Neural progenitor cell (in vitro differentiated cells): ENCODE measurements at places on chromosomes 4 and X.

- DNase-seq = no peak
Observed at GRCh38 chrX:40573763-40574162, 7.0 kb upstream of the ATP6AP2 start.

DNA sequence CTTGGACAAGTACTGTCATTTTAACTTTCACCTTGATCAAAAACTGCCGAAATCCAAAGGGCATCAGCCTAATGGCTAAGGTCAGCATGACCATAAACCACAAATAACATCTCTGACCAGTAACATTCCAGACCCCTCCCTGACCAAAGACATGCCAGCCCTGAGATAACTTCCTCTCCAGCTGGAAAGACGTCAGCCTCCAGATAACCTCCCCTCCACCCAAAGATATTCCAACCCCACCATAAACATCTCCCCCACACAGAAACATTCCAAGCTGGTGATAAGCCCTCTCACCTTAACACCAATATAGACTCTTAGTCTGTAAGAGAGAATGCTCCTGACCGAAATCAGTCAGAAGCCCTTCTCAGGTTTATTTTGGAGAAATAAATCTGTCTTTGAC lies 7.4 kb downstream of the PPP1R2C start:
- DNase-seq = no peak

GRCh38 chr4:128349921-128350320 lies 62.3 kb upstream of the PGRMC2 start:
- no peak for DNase-seq

DNA sequence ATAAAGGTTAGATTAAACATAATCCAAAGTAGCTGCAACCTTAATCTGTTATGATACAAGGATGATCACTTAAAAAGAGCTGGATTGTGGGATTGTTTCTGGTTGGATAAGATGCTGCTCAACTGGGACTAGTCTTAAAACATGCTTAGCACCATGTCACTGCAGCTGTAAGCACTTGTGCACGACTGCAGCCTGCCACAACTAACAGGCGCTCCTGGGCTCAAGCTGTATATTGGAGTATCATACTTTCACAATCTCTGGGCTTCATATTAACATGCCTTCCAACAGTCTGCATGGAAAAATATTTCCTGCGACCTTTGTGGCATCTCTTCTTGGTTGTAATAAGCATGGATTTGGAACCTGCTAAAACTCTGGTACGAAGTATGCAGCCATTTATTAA lies 493.0 kb upstream of the PITX2 start:
- no peak for DNase-seq

DNA sequence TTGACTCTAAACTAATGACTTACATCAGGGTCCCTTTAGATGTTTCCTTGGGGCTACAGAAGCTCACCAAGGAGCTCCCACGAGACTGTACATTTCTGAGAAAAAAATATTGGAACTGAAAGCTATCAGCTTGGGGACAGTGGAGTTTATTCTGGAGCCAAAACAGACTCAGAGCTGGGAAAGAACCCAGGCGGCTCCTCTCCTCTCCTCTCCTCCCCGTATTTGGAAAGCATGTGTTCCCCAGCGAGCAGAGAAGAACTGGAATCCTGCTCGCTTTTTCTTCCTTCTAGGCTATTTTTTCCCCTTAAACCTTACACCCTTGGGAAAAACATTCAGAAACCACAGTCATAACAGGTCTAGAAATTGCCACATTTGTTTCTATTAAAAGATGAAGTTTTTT lies 4.3 kb upstream of the MAP7D3 start:
- DNase-seq = no peak

GRCh38 chr4:13584481-13584880 lies 40.2 kb upstream of the NKX3-2 start:
- no peak for DNase-seq

GRCh38 chr4:168942985-168943384 lies 67.1 kb downstream of the CBR4 start:
- DNase-seq = no peak

DNA sequence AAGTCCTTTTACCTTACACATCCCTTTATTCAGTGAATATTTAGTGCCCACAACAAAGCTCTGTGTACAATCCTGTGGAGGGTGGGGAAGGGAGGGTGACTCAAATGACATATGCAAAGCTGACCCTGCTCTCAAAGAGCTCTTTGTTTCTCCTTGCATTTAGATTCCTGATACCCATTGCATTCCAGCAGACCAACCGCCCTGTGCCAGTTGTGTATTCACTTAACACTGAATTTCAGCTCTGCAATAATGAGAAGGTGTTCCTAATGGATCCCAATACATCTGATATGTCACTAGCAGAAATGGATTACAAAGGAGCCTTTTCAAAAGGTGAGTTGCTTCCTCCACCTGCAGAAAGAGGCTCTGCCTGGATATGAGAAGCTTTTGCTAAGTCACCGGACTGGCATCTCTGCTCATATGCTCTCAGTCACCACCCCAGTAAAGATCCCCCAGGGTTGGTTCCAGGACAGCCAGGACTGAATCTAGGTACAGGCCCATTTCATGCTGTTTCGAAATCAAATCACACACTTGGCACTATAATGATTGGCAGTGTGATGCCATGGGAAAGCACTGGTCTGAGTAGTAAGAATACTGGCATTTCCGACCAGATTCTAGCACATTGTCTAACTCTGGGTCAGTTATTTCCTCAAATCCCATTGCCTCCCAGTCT lies 17.1 kb upstream of the ANXA3 start:
- DNase-seq = peak; percentile 26
